ENCODE measurements at places on chromosomes 12 and 14.

- no peak overlapping the region for H3K27ac ChIP-seq
- H3K27me3 ChIP-seq: peaks cover 16% of the 10 kb centered on the region
- peaks cover 19% of the 10 kb centered on the region for H3K36me3 ChIP-seq
- peaks cover 36% of the 10 kb centered on the region for H3K4me1 ChIP-seq
These were observed 1.4 kb downstream of the ASIC1 start for GRCh38 chr12:50058743-50059312.

DNA sequence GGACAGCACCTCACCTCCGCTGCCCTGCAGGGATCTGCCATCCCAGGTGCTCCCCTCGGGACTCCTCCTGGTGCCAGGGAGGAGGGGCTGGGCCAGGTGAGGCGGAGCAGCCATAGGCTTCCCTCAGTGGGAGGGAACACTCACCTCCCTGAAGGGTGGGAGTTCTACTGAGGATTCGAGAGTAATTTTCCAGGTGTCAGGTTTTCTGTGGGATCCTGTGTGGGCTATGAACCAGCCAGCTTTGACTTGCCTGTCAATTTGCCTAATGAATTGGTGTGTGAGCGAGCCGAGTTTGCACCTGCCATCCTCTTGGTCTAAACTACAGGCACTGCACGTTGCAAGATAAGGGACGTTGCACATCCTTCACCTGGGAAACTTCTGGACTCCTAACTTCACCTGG is 50.3 kb downstream of the NOC4L start:
- no peaks in the 10 kb centered on the region for H3K36me3 ChIP-seq
- H3K27ac ChIP-seq: no peak overlapping the region
- H3K4me1 ChIP-seq: peaks cover 6% of the 10 kb centered on the region
- DNase-seq: no peak

DNA sequence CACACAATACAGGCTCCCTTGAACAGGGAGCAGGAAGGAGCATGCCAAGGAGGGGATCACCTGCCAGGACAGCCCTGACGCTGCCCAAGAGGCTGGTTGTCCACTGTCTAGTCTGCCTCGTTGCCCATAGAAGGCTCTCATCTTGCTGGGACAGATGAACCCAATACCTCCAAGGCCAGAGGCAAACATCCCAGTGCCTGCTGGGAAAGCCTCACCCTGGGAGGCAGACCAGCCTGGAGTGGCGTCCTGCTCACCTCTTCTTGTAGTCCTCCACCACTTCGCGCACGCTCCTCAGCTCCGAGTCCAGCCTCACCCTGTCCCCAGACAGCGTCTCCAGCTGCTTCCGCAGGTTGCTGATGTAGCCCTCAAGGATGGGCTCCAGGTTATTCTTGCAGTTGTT is 2.4 kb downstream of the KRT73 start:
- peaks cover 8% of the 10 kb centered on the region for H3K27me3 ChIP-seq
- no peak overlapping the region for H3K4me3 ChIP-seq
- no peaks in the 10 kb centered on the region for H3K36me3 ChIP-seq
- peak; percentile 4 for DNase-seq
- peaks cover 27% of the 10 kb centered on the region for H3K4me1 ChIP-seq

DNA sequence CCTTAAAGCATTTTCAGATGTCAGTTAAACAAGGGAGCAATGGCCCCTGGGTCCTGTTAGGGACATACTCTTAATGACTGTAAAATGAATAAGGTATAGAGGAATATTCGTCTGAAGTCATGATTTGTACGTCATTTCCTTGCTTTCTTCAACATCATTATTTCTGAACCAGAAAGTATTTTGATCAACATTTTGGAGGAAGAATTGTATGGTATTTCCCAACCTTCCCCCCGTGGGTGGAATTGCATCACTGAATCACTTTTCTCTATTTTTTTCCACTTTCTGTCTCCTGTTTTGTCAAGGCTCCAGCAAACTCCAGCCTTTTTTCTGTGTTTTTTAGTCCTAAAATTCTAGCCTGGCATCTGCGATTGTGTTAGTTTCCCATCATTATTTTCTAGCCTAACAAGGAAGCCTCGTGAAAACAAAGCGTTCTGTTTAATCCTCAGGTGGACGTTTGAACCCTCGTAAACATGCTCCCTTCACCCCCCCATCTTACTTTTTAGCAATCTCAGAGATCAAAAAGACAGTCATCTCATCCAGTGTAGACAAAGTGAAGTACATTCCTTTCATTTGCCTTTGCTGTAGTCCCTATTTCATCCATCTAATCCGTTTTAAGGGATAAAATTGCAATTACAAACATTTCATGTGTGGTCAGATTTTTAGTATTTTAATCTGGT is 62.3 kb downstream of the ETV6 start:
- H3K27me3 ChIP-seq: no peaks in the 10 kb centered on the region
- H3K4me1 ChIP-seq: peaks cover 42% of the 10 kb centered on the region
- peaks cover 45% of the 10 kb centered on the region for H3K36me3 ChIP-seq
- H3K4me3 ChIP-seq: no peak overlapping the region
- no peak overlapping the region for H3K27ac ChIP-seq
- DNase-seq: no peak

- no peaks in the 10 kb centered on the region for H3K36me3 ChIP-seq
- no peak overlapping the region for H3K4me3 ChIP-seq
- DNase-seq: no peak
- H3K27me3 ChIP-seq: peaks cover 5% of the 10 kb centered on the region
- H3K27ac ChIP-seq: no peak overlapping the region
These were observed 16.4 kb upstream of the GALNT6 start for GRCh38 chr12:51407604-51408003.

Measured in activated T-helper 2 cell treated with anti-CD3 and anti-CD28 coated beads, Interferon-gamma antibody, Interleukin-2, Interleukin-4, amounts not matched to agents 10 μg/mL and 5 μg/mL and 100 μg/mL, durations not matched to agents 14 hours and 24 hours and 36 hours (primary cell).